Germinal center (tissue), 1 donor: ENCODE measurements at places on chromosomes 7 and 10.

DNA sequence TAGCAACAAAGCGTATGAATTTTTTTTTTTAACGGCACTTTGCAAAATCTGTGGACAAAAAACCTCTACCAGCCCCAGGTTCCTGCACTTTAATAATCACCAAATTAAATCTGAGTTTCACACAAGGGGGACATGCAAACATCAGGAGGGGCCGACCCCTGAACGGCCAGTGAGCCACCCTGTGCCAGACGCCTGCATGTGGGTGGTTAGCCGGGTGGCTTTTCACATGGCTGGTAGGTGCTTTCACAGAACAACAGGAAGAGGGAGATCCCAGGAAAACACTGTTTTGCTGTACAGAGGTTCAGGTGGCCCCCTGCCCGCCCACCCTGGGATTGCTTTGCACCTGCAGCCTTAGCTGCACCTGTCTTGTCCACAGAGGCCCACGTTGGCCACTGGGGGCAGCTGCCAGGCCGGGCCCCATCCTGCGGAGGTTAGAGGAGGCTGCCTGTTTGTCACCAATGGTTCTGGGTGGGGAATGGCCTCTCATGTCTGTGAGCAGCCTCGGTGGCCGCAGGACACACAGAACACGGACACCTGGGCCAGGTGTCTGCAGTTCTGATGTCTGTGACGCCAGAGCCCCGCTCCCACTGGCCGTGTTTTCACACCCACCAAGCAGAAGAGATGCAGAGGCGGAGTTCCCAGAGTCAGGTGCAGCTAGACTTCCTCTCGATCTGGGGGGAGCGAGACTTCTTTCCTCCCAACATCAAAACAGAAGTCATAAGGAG lies 107.7 kb downstream of the FAM53B start:
- no peak for DNase-seq

GRCh38 chr7:144528536-144529045 lies 125.1 kb upstream of the NOBOX start:
- DNase-seq, result no peak

DNA sequence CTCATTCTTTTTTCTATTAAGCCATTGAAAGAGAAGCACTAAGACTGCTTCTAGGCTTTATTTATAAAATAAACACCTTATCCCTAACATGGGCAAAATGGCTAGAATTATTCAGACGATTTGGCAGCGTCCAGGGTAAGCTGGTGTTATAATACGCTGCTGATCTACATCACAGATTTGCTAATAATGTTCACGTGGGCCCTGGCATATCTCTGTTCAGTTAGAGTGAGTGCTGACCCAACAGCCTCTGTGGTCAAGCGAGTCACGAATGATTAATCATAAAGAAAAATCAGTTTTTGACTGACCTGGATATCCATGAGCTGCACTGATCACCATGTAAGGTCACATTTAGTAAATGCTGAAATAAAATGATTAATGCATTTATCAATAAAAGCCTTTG lies 28.4 kb upstream of the CBLL1 start:
- DNase-seq, result no peak

- no peak for DNase-seq
Measured at GRCh38 chr7:11607686-11608085, 224.3 kb downstream of the THSD7A start.

DNA sequence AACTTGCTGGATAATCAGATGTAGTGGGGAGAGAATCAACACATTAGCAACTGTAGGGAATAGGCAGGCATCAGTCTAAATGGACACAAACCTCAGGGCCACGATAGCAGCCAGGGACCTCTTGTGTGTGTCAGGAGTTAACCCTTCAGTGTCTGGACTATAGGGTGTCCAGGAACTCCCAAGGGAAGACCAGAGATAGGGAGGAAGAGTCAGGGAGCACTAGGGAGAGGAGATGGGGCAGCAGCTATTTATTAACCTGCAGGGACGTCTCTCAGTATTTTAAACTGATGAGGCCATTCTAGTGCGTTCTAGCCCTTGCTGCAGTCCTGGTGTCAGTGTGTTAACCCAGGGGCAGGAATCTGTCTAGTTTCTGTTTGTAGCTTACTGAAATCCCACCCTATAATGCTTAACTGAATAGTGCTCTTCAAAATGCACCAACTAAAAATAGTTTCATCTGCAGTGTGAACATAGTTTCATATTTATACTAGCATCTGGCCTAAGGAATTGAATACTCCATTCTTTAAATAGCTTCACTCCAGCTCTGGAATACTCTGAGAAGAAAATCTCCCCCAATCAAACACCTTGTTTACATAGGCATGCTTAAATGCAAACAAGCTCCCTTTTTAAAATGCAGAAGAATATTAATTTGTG lies 62.7 kb downstream of the ARID5B start:
- DNase-seq, result no peak

GRCh38 chr10:83817797-83818196 lies 321.5 kb upstream of the GHITM start:
- DNase-seq, result no peak

DNA sequence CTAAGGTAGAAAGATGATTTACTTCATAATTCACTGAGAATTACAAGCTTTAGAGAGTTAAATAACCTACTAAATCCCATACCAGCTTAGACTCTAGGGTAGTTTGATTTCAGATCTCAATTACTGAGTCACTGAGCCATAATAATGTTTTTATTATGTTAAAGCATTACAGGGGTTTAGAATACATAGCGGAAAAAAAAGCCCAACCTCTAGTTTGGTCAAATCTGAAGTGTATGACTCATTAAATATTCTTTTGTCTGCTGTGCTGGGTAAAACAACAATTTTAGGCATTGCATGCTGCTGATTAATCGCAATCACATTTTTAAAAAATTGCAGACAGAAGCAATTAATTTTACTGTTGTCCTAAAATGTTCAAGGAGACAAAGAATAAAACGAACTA lies 48.5 kb downstream of the MALRD1 start:
- DNase-seq, result no peak

- DNase-seq, result no peak
Measured at GRCh38 chr7:112185005-112185834, 21.0 kb downstream of the DOCK4 start.

DNA sequence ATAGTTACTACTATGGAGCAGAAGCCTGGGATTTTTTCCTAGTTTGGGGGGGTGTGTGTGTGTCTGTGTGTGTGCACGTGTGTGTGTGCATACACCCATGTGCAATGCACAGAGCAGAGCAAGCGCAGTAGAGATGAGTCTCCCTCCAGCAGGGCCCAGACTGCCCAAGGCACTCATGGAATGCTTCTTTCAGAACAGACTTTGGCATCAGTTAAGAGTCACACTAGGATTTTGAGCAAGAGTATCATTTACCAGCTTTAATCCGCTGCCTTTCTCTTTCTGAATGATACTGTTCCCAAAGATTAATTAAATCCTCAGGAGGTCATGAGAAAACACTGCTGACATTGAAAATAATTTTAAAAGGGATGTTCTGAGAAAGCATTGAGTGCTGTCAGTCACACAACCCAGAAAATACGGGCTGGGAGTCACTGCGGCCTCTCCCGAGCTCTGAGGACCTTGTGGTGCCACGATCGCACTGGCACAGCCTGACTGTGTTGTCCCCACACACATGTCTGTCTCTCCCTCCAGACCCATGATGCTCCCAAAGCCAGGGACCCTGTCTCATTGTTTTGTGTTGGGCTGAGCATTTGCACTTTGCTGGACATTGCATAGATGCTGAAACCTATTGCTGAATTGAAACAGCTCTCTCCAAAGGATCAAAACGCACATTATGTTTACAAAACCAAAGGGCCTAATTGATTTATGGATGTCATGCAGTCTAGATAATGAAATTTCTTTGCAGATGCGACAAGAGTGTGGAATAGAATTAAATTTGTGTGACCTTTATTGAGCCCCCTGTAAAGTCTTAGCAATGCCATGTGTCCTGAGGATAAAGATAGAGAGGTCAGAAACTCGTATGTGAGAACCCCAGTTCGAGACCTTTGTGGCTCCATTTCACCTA lies 54.7 kb upstream of the FIGNL1 start:
- DNase-seq, result no peak

DNA sequence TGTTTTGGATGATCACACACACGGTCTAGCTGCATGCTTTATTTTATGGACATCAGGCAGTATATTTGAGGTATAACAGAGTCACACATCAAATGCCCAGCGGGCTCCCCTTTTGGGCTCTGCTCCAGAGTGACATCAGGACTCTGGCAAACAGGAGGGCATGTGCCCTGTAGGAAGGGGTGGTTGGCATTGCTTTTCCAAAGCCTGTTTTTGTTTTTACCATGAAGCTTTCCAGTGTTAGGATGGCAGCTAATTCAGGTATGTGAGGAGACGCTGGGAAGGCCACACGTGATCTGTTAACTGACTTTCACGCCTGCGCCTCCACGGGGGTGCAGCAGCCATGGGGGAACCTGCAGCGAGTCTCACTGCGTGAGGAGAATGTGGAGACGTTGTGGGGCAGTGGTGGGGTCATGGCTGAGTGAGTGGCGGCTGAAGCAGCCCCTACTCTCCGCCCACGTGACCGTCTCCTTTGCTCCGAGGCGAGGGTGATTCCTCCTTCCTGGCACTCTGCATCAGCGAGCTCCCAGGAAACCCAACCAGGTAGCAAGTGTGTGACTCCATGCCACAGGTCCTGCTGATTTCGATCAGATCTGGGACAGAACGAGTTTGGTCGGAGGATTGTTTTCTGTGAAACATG lies 117.7 kb downstream of the ANKRD61 start:
- DNase-seq, result no peak

DNA sequence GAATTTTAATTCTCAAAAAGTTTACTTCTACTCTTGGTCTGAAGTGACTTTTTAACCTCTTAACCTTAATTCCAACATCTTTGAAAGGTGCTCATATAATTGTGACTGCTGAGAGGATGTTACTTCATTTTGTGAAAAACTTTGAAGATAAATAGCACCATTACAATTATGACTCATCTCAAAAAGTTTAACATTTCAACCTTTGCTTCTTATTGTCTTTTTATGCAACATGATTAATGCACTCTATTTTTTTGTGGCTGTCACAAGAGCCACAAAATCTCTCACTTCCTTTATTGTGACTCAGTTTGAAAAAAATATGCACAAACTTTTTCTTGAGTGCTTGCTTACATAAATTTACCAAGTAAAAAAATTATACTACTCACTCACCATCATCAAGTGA lies 383.1 kb downstream of the LRRTM3 start:
- no peak for DNase-seq

DNA sequence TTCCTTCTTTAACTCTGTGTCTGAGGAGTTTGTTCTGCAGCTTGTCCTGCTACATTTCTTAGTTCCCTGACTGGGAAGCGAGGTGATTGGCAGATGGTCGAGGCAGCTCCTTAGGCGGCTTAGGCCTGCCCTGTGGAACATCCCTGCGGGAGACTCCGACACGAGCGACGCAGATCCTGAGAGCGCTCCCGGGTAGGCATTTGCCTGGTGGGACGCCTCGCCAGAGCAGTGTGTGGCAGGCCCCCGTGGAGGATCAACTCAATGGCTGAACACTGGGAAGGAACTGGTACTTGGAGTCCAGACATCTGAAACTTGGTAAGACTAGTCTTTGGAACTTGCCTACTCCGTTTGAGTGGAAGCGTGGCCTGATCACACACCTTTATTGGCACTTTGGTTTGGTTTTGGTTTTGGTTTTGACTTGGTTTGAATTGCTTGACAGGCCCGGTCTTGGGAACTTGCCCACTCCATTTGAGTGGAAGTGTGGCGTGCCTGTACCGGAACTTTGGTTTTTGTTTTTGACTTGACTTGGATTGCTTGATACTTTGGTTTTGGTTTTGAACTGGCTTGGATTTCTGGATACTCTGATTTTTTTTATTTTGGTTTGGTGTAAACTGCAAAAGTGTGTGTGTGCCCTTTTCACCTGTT lies 42.6 kb downstream of the MAP3K8 start:
- no peak for DNase-seq

DNA sequence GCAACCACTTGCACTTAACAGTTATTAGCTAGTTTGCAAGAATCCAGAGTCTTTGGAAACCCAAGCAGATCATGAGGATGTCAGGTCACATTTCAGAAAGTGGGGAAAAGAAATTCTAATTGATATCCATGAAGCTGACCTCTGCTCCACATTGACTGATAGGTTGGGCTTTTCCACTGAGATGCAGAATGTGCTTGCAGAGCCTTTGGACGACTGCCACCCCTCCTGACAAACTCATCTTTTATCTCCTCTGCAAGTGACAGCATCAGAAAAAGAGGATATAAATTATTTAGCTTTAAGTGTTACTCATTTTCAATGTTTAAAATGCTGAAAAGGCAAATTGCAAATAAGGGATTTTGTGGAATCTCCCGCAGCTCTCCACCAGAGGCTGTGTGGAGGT lies 75.3 kb downstream of the C10orf90 start:
- DNase-seq, result no peak

DNA sequence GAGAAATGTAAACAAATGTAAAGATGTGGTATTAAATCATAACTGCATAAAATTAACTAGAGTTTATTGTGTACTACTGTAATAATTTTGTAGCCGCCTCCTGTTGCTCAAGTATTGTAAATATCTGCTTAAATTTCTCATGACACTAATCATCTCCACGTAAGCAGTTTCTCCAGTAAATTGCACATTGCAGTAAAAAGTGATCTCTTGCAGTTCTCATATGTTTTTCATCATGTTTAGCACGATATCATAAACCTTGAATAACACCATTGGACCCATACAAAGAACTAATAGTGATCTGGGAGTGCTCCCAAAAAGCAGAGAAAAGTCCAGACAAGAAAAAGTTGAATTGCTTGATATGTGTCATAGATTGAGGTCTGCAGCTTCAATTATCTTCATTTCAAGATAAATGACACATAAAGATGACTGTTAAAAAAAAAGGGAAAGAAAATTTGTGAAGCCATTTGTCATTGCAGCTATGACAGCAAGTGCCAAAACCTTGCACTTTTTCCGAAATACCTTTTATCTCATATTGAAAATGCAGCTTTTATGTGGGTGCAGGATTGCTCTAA lies 15.3 kb downstream of the LIPA start:
- no peak for DNase-seq

- no peak for DNase-seq
Measured at GRCh38 chr10:17394854-17395253, 59.5 kb downstream of the ST8SIA6 start.

- DNase-seq, result no peak
Measured at GRCh38 chr7:79770063-79770462, 316.6 kb upstream of the MAGI2 start.

GRCh38 chr7:134679006-134679405 lies 32.4 kb downstream of the BPGM start:
- no peak for DNase-seq

- no peak for DNase-seq
Measured at GRCh38 chr10:48948470-48949037, 8.9 kb upstream of the LRRC18 start.

GRCh38 chr7:27147199-27148030 lies at the start of gene HOXA6:
TSS of gene HOXA6 (minus strand) at chr7:27147774. CDS start at chr7:27147749, 25 bp downstream.
- no peak for DNase-seq

DNA sequence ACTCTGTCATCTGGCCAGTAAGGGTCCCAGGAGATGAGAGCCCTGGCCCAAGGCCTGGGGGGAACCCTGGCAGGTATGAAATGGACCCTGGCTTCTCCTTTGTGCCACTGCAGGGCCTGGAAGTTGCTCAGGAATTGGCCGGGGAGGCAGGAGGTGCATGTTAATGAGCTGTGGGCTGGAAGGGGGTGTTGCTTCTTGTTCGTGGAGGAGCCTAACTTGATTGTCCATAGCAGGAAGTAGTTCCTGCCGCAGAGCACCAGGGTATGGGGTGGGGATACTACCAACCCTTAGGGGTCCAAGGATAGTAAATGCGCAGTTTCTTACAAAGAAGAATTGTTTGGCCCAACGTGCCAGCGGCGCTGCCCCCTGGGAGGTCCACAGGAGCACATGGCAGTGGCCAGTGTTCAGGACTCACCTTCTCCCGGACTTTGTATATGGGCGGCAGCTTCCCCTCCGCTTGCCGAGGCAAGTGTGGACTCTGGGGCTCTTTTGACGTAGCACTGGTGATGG lies 21.5 kb downstream of the TEX36 start:
- no peak for DNase-seq
